H9 (cell line): ENCODE measurements at places on chromosomes 12 and 14. TPM values are rescaled to one million over a fixed set of nuclear protein-coding genes. Genes with fewer than 3 reads are reported as not detected.

GRCh38 chr14:105139212-105139825 is 29.3 kb downstream of the JAG2 start:
- DNase-seq: peak; percentile 20

DNA sequence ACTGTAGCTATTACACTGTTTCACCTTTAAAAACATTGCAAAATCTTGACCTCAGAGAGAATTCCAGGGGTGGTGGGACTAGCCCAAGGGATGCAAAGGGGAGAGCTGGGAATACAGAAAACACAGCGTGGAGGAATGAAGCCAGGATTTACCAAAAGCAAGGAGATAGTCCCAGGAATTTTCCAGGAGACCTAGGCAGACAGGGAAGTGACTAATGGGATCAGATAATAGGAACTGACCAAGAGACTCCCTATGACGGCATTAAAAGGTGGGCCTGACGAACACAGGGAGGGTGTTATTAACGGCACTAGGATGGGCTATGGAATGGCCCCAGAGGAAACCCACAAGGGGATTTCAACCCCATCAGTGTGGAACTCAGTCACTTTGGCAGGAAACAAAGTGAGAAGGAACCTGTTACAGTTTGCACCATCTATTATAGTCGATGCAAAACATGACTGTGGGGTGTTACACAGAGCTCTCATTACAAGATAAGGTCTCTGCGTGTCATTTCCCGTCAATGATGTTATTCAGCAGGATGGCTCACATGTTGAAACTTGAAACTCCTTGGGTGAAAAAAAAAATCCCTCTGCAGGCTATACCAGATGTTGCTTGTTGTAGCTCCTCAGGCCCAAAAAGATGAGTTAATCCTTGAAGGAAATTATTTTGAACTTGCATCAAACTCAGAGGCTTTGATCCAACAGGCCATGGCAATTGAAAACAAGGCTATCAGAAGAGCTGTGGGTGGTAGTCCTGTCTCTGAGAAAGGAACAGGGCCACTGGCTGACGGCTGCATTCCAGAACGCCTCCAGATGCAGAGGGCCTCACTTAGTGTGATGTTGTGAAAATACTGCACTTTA is 58.7 kb downstream of the DRAM1 start:
- no peak for DNase-seq

The HSP90AA1 gene
- 953 and 955 TPM in 2 replicates for total RNA-seq

DNA sequence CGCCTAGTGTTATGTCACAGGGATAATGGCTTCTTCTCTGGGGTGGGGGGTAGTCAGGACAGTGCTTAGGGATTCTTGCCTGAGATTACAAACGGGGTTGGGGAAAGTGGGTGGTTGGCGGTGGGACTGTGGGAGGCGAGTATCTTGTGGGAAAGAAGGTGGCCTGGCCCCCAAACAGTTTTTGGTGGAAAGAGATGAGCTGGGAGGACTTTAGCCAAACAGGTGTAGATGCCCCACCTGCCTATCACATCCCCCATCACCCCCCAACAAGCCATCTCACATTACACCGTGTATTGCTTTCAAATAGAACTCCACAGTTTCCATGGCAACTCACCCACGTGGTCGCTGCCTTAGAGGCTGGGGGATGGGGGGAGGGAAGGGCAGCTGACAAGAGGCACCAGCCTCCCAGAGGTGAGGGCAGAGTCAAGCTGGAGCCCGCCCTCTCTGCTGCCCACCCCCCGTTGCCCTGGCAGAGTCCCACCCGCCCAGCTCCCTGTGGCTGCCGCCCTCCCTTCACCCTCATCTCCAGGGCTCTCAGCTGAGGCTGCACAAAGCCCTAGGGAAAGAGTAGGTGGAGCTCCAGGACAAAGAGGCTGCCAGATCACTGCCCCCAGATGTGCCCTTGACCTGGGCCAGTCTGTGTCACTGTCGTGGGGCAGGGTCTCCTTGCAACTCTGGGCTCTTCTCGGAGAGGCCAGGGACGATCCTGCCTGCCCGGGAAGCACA is 98.3 kb downstream of the LRRC74A start:
- peak; percentile 95 for DNase-seq

DNA sequence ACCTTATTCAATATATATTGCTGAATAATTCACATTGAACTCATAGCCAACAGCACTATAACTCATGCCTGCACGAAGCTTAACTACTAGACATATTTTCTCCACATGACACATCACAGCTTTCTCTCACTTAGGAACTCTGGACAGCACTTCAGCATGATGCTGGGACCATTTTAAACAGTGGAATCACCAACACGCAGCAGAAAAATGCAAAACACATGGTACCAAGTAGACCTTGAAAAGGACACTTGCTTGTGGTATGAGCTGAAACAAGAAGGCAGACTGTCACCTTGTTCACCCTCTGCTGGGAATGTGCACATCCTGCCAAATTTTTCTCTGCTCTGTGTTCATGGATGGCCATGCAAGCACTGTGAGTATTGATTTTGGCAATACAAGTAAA is 34.8 kb upstream of the CD9 start:
- DNase-seq: no peak

GRCh38 chr14:54650959-54651351 is 84.0 kb downstream of the SAMD4A start:
- no peak for DNase-seq

The ZNF384 gene
- 83.5 and 88.0 TPM in 2 replicates for total RNA-seq

The TMEM119 gene
- total RNA-seq: not detected in 2 replicates

The GDF3 gene
- total RNA-seq: 9.1 and 9.9 TPM in 2 replicates

The GPN3 gene
- 45.3 and 47.6 TPM in 2 replicates for total RNA-seq

The ADAMTS20 gene
- 2.1 and 2.7 TPM in 2 replicates for total RNA-seq

- no peak for DNase-seq
Observed at GRCh38 chr14:90330203-90331196, 1.2 kb downstream of the NRDE2 start.

DNA sequence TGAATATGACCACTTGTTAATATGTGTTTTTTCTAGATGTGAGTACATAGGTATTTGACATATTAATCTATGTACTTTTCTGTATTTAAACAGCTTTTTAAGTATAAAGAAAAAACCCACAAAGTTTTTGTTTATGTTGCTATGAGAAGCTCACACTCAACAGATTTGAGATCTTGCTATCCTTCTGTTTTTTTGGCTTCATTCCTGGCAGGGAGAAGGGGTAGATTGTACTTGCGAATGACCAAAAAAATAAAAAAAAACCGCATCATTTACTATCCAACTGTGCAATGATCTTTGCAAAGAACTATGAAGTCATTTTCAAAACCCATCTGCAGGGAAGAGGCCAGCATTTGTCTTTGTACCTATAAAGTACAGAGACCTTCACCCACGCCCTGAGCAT is 28.4 kb upstream of the TBX5 start:
- no peak for DNase-seq

DNA sequence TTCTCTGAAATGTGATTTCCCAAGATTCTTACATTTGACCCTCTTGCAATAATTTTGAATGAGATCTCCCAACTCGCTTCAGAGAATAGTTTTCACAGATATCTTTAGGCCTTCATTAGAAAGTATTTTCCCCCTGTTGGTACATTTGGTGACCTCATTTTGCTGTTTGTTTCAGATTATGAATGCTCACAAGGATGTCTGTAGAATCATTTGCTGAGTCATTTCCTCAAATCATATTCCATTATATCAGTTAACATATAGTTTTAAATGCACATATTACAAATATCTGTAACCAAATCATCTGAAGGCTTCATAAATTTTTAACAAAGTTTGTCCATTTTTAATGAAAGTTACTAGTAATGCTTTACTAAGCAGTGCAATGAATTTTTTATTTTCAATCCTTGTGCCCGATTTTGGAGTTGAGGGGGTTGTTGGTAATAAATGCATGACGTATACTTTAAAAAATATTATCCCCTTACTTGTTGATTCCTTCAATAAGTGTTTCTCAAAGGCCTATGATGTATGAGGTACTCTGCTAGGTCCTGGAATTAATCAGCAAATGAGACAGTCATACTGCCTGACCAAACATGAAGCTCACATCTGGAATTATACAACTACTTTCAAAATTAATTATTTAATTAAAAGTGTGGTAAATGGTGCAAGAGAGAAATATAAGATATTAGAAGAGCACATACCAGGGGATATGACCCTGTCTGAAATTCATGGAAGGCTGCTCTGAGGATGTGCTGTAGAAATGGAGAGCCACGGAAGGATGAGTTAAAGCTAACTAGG is 126.9 kb upstream of the RAP1B start:
- no peak for DNase-seq

DNA sequence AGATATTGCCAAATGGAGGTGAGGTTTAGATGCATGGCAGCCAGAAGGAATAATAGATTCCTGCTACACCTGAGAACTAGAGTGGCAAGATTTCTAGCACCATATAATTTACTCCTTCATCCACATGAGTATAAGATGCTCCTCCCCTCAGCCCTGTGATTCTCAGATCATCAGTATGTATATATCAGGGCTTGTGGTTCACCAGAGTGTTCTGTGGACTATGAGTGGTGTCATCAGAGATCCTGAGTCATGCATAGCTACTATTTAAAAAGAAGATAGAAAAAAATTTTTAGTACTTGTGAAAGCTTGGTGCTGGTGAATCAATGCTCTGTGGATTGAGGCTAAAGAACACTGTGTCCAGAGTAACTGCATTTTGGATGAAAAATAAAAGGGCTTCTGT is 285.9 kb downstream of the BMP4 start:
- DNase-seq: no peak

DNA sequence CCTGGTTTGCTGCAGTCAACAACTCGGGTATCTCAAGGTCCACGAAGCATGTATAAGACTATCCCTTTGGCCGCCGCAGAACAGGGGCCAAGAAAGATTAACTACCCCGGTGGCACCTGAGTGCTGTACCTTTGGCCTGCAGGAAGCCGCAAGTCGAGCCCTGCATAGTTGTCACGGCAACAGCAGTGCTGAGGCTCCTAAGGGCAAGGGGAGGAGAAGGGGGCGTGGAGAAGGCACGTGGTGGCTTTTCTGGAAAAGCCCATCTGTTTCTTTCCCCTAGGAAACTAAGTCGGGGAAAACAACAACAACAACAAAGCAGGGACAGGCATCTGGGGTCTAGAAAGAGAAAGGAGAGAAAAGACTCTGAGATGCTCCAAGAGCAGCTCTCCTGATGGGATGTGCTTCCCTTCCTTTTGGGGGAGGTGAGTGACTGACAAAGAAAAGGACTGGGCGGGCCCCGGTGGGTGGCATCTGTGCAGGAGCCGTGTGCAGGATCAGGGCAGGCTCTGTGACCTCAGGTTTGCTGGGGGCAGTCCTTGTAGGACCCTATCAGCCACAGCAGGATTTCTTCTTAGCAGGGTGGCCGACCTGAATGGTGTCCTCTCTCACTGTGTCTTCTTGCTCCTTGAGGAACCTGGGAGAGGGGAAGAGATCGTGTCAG is 123.9 kb downstream of the PRMT8 start:
- DNase-seq: peak; percentile 77

GRCh38 chr12:72272731-72273498 is 745 bp downstream of the TRHDE start:
- peak; percentile 46 for DNase-seq

The PLA2G1B gene
- not detected in 2 replicates for total RNA-seq
